T follicular helper cell (primary cell): ENCODE measurements at places on chromosomes 2 and 18.

DNA sequence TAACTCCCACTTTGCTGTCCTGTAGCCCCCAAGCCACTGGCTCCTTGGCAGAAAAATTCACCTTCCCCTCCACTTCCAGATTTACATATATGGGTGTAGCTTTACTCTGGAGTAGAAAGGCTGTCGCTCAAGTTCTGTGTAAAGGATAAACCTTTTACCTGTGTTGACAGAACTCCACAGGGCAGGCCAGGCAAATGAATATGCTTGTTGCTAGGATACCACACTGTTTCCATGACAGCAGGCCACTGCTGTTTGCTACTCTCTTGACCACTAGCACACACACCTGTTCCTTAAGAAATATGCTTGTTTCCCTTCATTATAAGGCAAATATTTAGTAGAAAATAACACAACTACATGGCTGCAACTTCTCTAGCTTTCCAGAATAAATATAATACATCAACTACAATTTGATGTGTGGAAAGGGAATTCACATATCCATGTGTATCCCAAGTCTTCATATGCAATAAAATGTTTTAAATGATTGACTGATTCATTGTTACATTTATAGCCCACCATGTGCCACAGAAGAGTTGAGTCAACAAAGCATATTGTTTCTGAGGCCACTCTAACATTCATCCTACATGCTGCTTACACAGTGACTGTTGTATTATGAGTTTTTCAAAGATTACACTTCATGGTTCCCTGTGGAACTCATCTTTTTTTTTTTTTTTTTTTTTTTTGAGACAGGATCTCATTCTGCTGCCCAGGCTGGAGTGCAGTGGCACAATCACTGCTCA lies 56.2 kb upstream of the ROCK1 start:
- no peak for DNase-seq

- DNase-seq, result no peak
Measured at GRCh38 chr2:27988718-27989117, 98.2 kb downstream of the BABAM2 start.

- DNase-seq, result no peak
Measured at GRCh38 chr2:203822240-203822639, 45.3 kb upstream of the CTLA4 start.

DNA sequence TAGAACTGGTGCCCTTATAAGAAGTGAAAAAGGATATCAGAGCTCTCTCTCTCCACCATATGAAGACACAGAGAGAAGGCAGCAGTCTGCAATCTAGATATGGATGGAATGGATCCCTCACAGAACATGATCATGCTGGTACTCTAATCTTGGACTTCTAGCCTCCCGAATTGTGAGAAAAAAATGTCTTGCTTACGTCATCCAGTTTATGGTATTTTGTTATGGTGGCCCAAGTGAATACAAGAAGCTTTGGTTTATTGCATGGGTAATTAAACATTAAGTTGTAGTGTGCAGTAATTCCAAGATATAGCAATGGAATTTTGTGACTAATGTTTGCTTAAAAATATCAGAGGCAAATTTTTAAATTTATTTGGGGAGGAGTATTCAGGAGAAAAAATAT lies 1667.4 kb upstream of the SLC39A10 start:
- no peak for DNase-seq

GRCh38 chr18:3340682-3341097 lies 78.8 kb downstream of the MYL12B start:
- DNase-seq, result no peak

DNA sequence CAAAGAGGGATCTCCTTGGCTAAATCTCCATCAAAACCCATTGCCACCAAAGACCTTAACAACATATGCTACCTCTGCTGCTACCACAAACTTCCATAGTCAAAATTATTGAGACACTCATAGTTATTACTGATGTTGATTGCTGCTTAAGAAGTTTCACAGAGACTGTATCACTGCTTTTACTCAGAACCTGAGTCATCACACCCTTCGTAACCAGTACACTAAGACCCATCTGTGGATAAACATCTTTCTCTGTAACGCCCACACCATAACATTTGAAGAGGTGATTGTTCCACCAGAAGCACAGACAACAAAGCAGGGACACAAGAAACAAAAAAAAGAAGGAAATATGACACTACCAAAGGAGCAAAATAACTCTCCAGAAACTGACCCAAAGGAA lies 1563.1 kb downstream of the LRP1B start:
- DNase-seq, result no peak

- no peak for DNase-seq
Measured at GRCh38 chr2:235347691-235348090, 146.2 kb upstream of the AGAP1 start.

- DNase-seq, result no peak
Measured at GRCh38 chr2:151043484-151043883, 218.2 kb downstream of the RBM43 start.
